Iris pigment epithelial cell (primary cell): ENCODE measurements at places on chromosomes 1 and 21.

DNA sequence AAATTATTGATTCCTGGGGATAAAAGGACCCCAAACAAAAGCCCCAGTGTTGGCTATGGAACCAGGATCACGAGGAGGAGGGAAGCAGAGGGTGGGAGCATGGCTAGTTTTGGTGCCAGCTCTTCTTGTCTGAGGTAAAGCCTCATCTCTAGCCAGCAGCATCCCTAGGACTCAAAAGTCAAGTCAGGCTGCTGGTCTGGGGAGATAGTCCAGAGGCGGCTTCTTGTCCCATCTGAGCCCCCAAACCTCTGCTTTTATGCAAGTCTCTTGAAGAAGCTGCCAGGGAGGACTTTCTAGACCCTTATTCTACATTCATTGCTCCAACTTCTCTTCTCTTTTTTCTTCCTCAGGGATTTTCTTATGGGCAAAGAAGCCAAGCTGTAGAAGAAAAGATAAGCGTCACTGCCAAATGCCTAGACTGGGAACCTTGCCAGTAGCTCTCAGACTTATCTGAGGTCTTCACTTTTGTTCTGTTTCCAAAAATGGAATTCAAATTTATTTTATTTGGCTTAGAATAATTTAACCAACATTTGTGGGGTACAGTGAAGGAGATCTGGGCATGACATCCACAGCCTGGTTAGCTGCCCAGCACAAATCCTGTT lies 6.9 kb upstream of the ANKRD35 start:
- DNase-seq = peak; percentile 64

GRCh38 chr1:93595743-93596142 lies 85.9 kb downstream of the BCAR3 start:
- no peak for DNase-seq

GRCh38 chr1:46223472-46223943 lies 20.4 kb downstream of the LURAP1 start:
- peak; percentile 90 for DNase-seq

GRCh38 chr1:42260376-42261070 lies 74.5 kb downstream of the FOXJ3 start:
- DNase-seq = peak; percentile 43

DNA sequence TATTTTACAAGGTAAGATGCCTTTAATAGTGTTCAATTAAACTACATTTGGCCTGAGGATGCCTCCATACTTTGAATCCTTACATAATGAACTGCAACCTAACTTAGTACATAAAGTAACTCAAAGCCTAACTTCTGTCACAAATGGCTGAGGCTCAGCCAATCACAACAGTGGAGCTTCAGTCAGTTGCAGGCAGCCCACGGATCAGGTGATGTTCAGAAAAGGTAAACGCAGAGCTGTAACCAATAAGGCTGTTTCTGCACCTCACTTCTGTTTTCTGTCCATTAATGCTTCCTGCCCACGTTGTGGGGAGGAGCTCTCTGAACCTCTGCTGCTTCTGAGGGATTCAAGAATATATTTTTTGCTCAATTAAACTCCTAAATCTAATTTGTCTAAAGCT lies 94.8 kb upstream of the KIAA0040 start:
- DNase-seq = no peak
